ENCODE measurements at places on chromosomes 12 and 14.
A peak's percentile ranks its signal among the peaks of the same experiment; 100 is the strongest.

- peak; percentile 78 for DNase-seq
Observed at GRCh38 chr12:97568336-97569180, 106.0 kb downstream of the RMST start.

GRCh38 chr12:19988459-19988873, 379.9 kb upstream of the PDE3A start:
- DNase-seq: no peak

- DNase-seq: no peak
Observed at GRCh38 chr12:111428081-111428727, 22.5 kb downstream of the SH2B3 start.

- no peak for DNase-seq
Observed at GRCh38 chr14:95832012-95832411, 44.6 kb upstream of the TUNAR start.

DNA sequence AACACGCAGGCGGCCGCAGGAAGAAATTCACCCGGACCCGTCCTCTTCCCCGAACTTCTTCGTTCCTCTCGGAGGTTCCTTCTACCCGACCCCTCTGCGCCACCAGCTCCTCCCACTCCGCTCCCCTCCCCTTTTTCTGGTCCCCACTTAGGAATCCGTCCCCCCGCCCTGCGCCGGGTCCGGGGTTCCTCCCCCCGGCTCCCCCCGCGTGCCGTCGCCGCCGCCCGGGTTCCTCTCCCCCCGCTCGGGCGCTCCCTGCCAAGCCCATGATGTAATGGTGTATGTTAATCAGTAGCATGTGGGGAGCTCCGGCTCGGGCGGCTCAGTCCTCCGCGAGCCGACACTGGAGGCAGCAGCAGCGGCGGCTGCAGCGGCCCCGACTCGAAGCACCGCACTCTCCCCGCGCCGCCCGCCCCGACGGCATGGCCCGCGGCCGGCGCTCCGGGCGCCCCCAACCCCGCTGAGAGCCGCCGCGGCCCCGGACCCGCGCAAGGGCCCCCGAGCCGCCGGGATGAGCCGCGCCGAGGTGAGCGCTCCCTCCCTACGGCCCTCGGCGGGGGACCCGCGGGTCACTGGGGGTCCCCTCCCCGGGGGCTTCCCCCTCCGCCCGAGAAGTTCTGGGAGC, 1.0 kb upstream of the SAMD4A start:
- DNase-seq: peak; percentile 97

GRCh38 chr12:28313631-28314030, 123.4 kb downstream of the CCDC91 start:
- DNase-seq: no peak

DNA sequence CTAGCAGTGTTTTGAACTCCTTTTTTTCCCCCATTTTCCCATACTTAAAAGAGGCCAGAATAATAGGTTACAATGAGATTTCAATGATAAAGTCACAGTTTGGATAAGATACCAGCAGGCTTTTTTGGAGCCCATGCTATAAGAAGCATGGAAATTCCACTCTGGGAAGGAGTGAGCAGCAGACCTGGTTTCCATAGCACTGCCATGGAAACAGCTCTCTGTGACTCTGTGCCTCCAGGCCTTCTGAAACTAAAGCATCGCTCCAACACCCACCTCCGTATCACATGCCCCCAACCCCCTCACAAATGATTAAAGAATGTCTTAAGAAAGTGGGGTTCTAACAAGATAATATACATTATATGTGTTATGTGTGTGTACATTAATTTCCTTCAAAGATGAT, 165.0 kb downstream of the GRIN2B start:
- no peak for DNase-seq

DNA sequence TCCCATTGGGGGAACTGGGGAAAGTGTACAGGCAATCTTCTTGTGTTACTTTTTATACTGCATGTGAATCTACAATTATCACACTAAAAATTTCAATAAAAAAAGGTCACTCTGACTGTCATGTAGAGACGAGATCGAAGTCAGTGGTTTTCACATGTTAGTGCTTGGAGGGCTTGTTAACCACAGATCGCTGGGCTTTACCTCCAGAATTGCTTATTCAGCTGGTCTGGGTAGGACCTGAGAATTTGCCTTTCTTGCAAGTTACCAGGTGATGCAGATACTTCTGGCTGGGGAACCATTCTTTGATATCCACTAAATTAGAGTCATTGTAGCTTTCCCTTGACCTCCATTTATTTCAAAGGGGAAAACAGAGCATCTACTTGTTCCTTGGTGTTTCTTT, 62.8 kb upstream of the SLC38A4 start:
- no peak for DNase-seq

DNA sequence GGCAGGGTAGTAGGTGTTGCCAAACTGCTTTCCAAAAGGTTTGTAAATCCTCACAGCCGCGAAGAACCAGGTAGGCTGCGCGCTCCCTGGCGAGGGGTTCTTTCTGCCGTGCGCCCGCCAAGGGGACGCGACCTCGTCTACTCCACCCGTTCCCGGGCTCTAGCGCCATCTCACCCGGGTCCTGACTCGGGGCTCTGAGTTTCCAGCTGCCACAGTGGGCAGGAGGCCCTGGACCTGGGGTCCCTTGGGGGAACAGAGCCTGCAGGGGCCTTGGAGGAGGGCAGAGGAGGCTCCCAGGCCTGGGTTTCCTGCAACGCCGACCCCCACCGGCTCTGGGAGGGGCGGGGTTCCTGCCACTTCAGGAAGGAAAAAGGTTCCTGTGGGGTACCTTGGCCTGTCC, 706 bp downstream of the ANHX start:
- DNase-seq: peak; percentile 2

- DNase-seq: no peak
Observed at GRCh38 chr14:105495990-105496830, 5.2 kb downstream of the TEDC1 start.

- DNase-seq: peak; percentile 73
Observed at GRCh38 chr12:107402041-107403022, 283.3 kb upstream of the PWP1 start.

- peak; percentile 64 for DNase-seq
Observed at GRCh38 chr12:132432721-132433577, 57.0 kb upstream of the FBRSL1 start.

- no peak for DNase-seq
Observed at GRCh38 chr12:82660541-82661325, 26.0 kb upstream of the TMTC2 start.

- DNase-seq: peak; percentile 62
Observed at GRCh38 chr14:35122696-35123387, 490 bp downstream of the PRORP start.

GRCh38 chr12:29796823-29797263, 13.1 kb upstream of the TMTC1 start:
- DNase-seq: peak; percentile 60

- DNase-seq: peak; percentile 48
Observed at GRCh38 chr14:24984846-24985589, 64.9 kb downstream of the STXBP6 start.

DNA sequence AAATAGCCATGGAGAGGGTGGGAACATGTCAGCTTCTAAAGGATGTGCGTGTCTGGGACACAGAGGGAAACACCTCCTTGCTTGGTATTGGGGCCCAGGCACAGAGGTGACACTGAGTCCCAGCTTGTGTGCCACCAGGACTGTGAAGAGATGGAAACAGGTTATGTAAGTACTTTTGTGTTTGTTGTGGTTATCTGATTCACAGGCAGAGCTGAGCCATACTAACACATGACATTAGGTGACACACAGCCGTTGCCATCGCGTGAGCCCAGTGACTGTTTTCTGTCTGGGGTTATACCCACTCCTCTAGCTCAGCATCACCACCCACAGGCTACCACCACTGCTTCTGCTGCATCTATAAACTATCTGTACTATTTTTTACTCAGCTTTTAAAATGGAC, 12.1 kb upstream of the FLVCR2 start:
- peak; percentile 20 for DNase-seq

DNA sequence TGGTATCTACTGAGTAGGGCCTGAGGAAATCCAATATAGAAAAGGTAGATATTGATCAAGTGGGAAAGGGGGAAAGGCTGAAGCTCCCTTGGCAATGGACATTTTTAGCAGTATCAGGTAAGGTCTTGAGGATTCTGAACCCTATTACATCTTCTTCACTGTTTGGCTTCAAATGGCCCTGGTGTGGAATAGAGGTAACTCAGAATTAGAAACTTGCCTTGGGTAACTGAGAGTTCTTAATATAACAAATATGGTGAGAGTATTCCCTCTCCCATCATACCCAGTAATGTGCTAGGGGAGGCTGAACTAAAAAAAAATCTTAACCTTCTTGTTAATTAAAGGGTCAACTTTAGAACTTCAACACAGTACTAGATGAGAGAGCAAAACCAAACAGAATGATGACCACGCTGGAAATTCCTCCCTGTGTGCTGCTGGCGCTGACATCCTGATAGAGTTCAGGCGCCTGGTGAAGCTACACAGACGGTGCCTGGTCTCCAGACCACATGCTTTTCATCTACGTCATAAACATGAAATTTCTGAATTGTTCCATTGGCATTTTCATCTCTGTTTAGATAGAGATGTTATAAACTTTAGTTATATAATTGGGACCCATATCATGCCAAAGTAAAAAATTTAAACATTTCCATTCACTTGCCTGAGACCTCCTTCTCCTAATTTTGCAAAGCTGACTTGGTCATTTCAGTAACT, 128.3 kb downstream of the AKAP6 start:
- peak; percentile 69 for DNase-seq

GRCh38 chr12:65961190-65962035, 137.1 kb downstream of the HMGA2 start:
- DNase-seq: no peak

DNA sequence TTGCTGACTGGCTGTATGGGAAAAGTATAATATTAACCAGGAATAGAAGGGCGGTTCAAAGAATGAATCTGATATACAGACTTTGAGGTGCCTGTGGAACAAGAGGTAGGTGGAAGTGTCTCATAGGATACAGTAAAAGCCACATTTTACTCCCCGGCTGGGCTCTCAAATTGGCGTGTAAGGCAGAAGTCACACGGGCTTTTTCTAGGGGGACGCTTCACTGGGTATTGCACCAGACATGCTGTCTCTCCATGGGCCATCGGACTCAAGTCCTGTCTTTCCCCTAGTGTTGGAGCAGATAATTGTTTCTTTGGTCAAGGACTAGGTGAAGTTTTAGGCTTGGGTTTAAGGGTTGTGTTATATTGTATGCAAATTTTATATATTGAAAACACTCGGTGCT, 9.1 kb downstream of the TMCC3 start:
- DNase-seq: no peak

DNA sequence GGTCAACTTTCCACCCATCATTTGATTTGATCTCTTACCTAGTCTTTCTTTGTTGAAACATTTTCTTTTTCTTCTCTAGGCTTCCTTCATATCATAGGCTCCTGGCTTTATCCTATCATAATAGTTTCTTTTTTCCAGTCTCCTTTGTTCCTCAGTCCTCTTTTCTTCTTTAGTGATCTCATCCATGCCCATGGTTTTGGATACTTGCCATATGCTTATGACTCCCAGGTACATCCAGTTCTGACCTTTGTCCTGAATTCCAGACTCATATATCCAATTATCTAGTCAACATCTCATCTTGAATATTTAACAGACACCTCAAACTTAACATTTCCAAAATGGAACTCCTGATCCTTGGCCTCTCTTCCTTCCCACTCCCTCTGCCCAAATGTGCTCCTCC, 36.1 kb upstream of the KRAS start:
- DNase-seq: no peak

GRCh38 chr12:86551146-86551571, 295.0 kb upstream of the MGAT4C start:
- DNase-seq: no peak

GRCh38 chr14:50069325-50069724, 47.0 kb downstream of the VCPKMT start:
- DNase-seq: no peak

GRCh38 chr12:53213348-53213747, 6.3 kb upstream of the ITGB7 start:
- peak; percentile 90 for DNase-seq

- no peak for DNase-seq
Observed at GRCh38 chr12:3651585-3652424, 101.1 kb downstream of the CRACR2A start.

DNA sequence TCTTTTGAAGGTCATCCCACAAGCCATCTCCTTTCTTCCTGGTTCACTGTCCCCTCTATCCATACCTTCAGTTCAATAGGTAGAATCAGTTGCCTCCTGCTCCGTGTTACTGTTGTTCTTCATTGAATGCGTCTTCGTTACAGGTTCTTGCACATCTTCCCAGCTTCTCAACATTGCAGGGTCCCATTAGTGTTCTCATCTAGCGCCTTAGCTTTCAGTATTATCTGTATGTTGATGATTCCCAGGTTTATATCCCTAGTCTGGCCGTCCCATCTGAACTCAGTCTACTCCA, 2.0 kb downstream of the SCFD1 start:
- DNase-seq: no peak

DNA sequence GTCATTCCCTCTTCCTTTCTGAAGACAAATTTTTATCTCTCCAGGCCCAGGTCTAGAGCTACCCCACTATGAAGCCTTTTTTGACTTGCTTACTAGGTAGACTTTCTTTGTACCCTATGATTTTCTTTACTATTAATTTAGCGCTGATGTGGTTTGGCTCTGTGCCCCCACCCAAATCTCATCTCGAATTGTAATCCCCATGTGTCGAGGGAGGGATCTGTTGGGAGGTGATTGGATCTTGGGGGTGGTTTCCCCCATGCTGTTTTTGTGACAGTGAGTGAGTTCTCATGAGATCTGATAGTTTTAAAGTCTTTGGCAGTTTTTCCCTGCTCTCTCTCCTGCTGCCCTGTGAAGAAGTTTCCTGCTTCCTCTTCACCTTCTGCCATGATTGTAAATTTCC, 118.1 kb downstream of the SLC38A1 start:
- no peak for DNase-seq

GRCh38 chr12:101042211-101042610, 167.8 kb downstream of the SLC5A8 start:
- DNase-seq: no peak

- no peak for DNase-seq
Observed at GRCh38 chr12:80892597-80893445, 44.9 kb downstream of the LIN7A start.

DNA sequence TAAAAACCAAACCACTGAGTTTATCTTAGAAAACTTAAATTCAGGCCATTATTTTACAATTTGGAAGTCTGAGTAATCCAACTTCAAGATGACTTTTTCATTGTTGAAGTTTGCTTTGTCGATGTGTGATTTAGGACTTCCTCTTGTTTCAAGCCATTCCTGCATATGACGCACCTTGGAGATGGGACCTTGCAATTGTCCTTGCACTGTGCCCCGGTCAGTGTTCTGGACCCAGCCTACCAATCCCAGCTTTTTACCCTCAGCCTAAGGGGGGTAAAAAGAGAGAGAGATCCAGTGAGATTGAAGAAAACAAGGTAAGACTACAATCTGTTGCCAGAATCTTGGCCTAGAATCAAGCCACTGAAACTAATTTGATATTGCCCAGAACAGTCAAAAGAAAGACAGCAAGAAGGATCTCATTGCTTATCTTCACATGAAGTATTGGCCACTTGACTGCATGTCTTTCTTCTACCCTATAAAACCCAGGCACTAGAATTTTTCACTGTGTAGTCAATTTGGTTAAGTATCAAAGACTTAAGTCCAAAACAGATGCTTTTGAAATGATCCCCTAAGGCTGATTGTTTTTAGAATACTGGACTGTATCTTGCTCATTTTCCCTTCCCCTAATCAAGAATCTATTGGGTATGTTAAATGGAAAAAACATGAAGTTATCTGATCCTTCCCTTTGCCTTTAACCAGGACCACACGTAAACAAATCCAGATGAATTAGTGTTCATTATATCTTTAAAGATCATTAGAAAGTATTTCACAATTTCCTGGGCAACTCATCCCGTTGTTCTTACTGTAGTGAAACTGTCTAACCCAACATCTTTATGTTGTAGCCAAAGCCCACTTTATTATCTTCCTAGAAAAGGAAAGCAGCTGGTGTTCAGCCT, 2.4 kb upstream of the MLH3 start:
- no peak for DNase-seq

- DNase-seq: peak; percentile 73
Observed at GRCh38 chr14:42192738-42193653, 586.3 kb downstream of the LRFN5 start.
